ENCODE measurements at places on chromosomes 3 and 15.
A peak's percentile ranks its signal among the peaks of the same experiment; 100 is the strongest.

GRCh38 chr15:56929933-56930332 lies 11.5 kb downstream of the TCF12 start:
- no peak for DNase-seq

GRCh38 chr3:3675186-3675585 lies 124.0 kb upstream of the LRRN1 start:
- DNase-seq = no peak

- DNase-seq = no peak
Observed at GRCh38 chr15:33084661-33085060, 109.9 kb downstream of the FMN1 start.

DNA sequence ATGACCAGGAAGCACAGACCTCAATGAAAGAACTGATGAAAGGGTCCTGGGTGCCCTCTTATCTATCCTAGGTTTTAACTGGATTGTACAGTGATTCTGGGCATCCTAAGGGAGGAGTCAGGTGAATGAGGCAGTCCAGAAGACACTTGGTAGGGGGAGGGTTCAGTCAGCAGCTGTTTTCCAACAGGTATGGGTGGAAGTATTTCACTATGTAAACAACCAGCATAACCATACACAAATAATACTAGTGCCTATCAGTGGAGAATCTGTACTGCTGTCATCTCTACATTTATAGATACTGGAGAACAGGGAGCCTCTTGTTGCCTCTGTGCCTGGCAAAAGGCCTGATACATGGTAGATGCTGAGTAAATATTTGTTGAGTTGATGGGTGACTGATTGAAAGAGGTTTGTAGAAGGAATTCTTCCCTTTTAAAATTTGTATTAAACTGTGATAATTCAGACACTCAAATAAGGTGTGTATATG lies 328.5 kb downstream of the RBMS3 start:
- DNase-seq = no peak

DNA sequence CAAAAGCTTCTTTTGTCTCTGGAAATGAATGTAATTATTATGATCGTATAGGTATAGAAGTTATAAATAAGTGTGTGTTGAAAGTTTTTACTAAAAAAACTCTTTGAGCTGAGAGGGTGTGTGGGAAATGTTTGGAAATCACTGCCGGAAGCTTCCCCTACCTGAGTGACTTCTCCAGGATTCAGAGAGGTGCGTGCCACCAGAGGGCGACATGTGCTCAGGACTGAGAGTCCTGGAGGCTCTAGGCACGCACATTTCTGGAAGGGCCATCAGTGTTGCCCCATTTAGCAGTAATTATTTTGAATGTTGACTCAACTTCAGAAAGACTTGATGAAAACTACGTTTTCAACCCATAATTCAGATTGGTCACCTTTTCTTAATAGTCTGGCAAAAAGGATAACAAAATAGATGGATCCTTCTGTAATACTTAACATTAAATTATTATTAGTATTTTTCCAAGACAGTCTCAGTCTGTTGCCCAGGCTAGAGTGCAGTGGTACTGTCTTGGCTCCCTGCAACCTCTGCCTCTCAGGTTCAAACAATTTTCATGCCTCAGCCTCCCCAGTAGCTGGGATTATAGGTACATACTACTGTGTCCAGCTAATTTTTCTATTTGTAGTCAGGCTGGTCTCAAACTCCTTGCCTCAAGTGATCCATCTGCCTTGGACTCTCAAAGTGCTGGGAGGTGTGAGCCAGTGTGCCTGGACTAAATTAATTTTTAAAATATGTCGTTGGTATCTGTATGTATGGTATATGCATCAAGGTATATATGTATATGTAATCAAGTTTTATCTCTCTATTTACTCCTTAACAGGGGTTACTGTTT lies 34.5 kb downstream of the GPR171 start:
- peak; percentile 73 for DNase-seq

GRCh38 chr3:126101521-126101982 lies 17.6 kb upstream of the SLC41A3 start:
- no peak for DNase-seq

GRCh38 chr3:58074997-58075396 lies 66.8 kb downstream of the FLNB start:
- peak; percentile 25 for DNase-seq

GRCh38 chr15:76289582-76289981 lies 21.7 kb downstream of the ETFA start:
- no peak for DNase-seq

GRCh38 chr3:98514948-98515347 lies 7.8 kb downstream of the CLDND1 start:
- no peak for DNase-seq

DNA sequence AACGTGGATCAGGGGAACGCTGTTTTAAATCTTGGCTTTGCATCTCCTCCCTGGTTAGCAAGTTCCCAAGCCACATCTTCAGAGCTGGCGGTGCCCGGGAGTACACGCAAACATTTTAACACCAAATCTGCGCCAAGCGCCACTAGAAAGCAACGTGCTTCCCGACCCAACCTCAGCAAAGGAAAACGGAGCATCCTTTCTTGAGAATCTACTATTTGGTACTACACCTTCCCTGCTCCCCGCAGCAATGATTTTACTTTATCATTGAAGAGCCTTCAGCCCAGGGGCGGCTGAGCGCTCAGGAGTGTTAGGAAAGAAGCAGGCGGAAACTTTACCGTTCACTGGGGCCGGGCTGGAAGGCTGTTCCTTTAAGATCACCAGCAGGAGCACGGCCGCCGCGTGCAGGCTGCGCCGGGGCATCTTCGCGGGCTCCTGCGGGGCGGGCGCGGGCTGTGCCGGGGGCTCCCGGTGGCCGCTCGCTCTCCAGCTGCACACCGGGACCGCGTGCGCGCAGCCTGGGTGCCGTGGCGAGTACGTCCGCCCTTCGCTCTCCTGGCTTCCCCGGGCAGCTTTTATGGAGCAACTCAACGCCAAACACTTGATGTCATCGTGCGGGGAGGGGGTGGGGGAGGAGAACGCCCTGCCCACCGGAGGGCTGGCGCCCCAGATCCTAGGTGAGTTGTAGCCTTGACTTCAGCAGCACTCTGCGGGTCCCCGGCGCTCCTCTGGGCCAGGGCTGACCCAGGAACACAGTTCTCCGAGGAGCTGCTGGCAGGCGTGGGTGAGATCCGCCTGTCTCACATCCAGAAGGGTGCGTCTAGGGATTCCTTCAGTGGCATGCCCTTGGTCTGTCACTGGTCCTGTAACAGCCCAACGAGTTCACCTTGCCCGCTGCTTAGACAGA lies at the start of gene CA12:
TSS of gene CA12 (minus strand) at position 546 of the 904 bp plus-strand sequence. CDS start at position 420, 126 bp downstream.
- DNase-seq = no peak

- DNase-seq = peak; percentile 46
Observed at GRCh38 chr15:52558196-52558595, 10.6 kb downstream of the ARPP19 start.

DNA sequence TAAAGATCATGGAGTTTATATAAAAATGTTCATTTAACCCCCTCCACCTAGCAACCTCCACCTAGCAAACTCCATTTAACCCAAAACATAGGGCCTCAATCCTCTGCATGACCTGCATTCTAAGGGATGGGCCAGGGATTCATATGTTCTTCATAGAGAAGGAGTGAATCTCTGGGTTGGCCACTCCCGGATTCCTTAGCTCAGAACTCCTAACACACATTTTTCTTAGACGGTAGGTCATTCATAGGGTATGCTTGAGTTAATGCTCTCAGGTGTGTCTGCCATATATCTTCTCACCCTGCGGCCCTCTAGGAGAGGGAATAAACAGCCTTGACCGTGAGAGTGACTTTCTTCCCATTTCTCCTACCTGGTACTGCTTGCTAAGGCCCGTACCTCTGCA lies 102.0 kb upstream of the IGSF10 start:
- DNase-seq = no peak

- no peak for DNase-seq
Observed at GRCh38 chr3:138062626-138063025, 52.7 kb downstream of the CLDN18 start.

DNA sequence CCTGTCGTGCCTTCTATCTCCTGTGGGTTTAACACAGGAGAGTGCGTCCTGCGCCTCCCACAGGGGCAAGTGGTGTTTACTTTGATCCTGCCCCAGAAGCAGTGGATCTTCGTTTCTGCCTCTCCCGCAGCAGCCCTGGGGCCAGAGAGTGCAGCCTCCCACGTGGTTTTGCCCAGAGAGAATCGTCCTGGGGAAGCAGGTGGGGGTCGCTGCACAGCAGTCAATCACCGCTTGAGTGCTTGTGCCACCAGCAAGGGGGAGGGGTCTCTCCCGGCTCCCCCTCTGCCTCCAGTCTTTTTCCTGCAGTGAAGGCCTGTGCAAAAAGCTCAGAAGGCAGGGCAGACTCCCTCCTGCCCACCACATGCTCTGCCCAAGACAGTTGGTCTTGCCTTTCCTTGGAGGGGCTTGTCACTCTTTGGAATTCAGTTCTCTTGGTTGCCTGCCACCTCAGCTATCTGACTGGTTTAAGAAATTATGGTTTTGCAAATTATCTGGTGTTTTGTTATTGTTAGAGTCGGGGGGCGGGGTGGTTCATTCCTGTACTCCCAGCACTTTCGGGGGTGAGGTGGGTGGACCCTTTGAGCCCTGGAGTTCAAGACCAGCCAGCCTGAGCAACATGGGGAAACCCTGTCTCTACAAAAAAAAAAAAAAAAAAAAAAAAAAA lies 26.9 kb downstream of the STOML1 start:
- DNase-seq = peak; percentile 58

DNA sequence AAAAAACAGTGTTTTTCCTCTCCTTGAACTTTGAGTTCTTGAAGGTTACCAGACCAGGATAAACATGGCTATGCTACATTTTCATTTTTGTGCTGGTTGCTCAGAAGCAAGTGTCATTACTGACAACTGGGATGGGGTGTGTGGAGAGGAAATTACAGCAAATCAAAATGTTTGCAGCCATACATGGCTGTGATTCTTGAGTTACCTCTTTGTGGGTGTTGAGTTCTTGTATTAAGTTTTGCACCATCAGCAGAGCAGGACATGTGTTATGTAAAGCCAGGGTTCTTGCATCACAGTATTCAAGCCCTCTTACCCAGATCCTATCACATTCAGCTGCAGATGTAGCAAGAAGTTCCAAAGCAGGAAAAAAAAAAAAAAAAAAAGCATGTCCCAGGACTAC lies 53.9 kb upstream of the ATOSA start:
- DNase-seq = no peak

DNA sequence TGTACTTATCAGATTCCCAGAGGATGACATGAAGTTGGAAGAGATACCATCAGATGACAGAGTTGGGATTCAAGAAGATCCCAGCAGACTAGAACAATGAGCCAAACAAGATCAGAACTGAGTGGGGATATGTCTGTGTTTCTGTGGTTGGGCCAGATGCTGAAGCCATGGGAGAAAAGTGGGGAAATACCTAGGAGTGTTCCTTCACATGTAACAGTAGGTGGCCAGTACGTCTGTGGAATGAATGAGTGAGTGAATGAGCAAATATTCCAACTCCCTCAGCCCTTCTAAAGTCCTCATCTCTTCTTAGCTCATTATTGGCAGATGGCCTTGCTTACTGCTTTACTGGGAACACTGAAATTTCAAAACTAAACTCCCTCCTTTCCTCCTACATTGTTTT lies 32.2 kb upstream of the GREM1 start:
- no peak for DNase-seq

DNA sequence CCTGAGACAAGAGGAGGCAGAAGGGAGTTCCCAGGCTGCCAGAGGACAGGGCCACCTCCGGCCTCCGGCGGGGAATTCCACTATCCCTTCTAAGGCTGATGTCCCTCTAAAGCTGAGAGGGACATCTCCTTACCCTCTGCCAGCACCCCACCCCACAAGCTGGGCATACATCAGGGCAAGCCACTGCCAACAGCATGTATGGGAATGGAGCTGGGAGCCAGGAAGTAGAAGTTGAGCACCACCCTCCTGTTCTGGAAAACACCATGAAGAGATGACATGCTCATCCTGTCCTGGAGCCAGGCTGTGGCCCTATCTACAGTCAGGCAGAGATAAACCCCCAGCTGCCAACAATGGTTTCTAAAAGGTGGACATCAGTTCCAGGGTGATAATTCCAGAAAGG lies 7.1 kb downstream of the PLCD1 start:
- DNase-seq = no peak

DNA sequence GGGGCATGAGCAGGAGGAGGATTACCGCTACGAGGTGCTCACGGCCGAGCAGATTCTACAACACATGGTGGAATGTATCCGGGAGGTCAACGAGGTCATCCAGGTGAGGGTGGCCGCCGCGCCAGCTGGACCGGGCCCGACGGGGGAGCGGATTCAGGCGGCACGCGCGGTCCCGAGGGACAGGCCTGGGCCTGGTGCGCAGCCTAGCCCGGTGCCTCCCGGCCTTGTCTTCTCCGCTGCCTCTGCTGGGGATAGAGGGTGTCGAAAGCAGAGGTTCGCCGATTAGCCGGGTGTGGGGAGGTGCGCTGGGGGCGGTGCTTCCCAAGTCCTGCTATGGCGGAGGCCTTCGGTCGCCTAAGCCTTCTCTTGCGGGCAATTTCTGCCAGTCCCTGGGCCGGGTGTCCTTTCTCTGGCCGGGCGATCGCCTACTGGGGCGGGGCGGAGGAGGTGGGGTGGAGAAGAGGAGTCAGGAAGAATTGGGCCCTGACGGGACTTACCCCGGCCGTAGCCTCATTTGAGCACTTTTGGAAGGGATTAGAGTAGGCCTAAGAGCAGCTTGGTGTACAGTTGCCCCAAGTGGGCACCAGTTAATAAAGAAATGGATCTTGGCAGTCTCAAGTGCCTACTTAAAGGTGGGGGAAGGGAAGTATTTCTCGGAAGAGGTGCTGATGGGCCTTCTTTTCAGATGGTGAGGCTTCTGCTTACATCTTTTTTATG lies 940 bp downstream of the ARIH1 start:
- DNase-seq = peak; percentile 72

- DNase-seq = no peak
Observed at GRCh38 chr15:67103021-67103420, 37.6 kb downstream of the SMAD3 start.

- no peak for DNase-seq
Observed at GRCh38 chr3:72378287-72378686, 470.0 kb downstream of the SHQ1 start.

DNA sequence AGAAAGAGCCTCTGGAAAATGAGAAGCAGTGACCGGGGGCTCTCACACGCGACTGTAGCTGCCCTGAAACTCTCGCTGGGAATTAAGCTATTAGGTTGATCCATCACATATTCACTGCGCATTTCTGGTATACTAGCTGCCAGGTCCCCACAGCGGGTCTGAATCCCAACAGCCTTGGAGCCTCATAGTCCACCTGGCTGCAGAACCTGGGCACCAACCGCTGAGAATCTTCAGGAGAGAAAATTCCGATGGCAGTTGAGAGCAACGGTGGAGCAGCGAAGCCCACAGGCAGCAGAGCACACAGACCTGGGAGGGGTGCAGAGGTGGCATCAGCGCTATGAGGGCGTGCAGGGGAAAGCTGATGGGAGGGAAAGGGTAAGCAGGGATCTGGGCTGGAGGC lies 75.1 kb downstream of the FAM174B start:
- DNase-seq = no peak

Data from activated T-cell treated with anti-CD3 and anti-CD28 coated beads for 48 hours (primary cell).